ENCODE measurements at places on chromosomes 13 and 19. TPM values are rescaled to one million over a fixed set of nuclear protein-coding genes. Genes with fewer than 3 reads are reported as not detected.

DNA sequence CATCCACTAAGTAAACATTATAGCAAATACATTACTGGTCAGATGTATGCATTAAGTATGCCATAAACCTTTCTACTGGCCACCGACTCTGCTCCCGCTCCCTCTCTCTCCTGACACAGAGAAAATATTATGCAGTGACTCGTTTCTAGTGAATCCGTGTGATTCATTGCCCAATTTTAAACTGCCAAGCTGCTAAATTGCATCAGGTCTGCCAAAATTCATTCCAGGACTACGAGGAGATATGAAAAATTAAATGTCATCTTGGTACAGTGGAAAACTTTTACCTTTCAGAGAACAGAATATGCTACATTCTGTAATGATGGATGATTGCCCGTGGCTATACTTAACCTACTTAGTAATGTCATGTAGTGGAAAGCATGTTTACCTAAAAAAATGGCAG is 368.8 kb upstream of the TSHZ3 start:
- DNase-seq = no peak

Gene MAP4K1
- 0.56 TPM for total RNA-seq

Gene ZNF177
- total RNA-seq = 0.79 TPM

DNA sequence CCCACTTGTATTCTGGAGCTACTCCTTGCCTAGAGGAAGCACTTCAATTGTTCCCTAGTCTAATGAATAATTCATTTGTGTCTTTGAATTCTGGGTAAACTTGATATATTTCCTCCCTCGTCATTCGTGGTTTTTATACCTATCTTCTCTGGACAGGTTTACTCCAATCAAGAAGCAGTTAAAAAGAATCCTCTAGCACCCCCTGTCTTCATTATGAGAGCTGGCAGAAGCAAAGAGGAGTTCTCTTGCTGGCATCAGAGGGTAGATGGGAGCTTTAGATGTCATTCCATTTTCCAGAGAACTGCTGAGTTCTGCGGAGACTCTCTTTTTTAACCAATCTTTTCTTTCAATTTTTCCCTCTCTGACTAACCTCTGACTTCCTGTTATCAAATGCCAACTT is 627.7 kb downstream of the FGF9 start:
- no peak for DNase-seq

Gene GCDH
- 38.0 TPM for total RNA-seq

GRCh38 chr19:4559569-4559968 is at the start of gene SEMA6B:
SEMA6B (minus strand) TSS chr19:4559684; CDS start chr19:4558457, 1,227 bp downstream.
- no peak for DNase-seq

Gene GTF3A
- 159 TPM for total RNA-seq

GRCh38 chr19:29680447-29680846 is 15.2 kb downstream of the PLEKHF1 start:
- DNase-seq = no peak

GRCh38 chr19:50870417-50871089 is 2.7 kb upstream of the KLK2 start:
- no peak for DNase-seq

- DNase-seq = no peak
These were observed 238.9 kb downstream of the ITGBL1 start for GRCh38 chr13:101691341-101691860.

DNA sequence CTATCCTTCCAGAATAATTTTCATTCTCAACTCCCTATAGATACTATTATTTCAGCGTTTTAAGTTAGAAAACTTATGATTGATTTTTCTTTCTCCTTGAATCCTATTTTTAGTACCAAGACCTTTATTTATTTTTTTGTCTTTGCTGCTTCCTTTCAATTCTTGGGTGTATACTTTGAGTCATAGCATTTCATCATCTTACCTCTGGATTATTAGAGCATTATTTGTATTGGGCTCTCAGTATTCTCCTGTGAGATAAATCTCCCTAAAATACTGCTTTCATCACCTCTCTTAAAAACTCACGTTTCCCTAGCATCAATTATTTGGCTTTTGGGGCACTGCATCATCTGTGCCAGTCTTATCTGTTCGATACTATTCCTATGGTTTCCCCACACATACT is 222.8 kb downstream of the POSTN start:
- peak; percentile 18 for DNase-seq

Gene OR10H1
- not detected for total RNA-seq

Gene CRX
- not detected for total RNA-seq

DNA sequence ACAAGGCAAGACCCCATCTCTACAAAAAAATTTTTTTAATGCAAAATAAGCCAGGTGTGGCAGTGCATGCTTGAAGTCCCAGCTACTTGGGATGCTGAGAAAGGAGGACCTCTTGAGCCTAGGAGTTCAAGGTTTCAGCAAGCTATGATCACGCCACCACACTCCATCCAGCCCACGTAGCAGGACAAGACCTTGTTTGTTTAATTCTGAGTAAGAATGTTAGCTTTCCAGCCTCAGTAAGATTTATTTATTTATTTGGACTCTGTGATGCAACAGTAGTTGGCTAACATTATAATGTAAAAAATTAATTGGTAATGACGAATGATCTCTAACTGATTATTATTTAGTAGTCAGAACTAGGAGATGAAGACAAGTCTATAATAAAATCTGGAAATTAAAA is 23.3 kb downstream of the N4BP2L2 start:
- DNase-seq = no peak

DNA sequence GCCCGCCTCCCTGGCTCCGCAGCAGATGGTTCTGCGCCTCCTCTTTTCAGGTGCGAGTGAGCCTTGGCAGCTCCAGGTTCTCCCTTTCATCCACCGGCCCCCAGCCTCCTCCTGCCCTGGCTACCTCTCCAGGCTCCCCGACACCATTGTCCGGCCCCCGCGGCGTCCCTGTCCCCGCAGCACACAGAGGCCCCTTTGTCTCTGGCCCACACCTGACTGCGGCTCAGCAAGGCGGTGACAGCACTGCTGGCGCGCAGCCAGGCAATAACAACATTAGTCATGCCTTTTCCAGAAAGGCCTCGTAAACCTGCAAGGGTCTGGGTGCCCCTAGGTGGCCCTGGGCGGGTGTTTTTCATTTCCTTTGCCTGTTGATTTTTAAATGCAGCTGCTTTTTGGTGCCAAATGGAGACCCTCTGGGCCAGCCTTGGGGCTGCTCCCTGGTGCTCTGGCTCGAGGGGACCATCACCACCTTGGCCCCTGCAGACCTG is 73.2 kb upstream of the MEDAG start:
- DNase-seq = peak; percentile 89

Gene COL5A3
- 0.98 TPM for total RNA-seq

DNA sequence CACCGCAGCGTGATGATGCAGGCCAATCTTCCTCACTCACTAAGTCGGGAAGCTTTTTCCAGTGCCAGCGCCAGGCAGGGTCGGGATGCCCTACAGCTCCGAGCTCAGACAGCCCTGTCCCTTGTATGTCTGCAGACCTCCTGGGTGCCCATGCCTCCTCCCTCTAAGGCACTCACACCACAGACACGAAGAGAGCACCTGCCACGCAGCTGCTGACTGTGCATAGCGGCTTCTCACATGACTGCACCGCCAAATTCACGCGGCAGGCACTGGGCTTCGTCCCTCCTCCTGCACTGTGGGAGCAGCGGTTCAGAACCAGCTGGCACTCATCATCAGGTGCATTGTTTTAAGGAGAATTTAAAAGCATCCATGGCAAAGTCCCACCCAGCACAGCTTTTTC is 88.1 kb downstream of the SLC7A1 start:
- no peak for DNase-seq

Gene LHB
- not detected for total RNA-seq

DNA sequence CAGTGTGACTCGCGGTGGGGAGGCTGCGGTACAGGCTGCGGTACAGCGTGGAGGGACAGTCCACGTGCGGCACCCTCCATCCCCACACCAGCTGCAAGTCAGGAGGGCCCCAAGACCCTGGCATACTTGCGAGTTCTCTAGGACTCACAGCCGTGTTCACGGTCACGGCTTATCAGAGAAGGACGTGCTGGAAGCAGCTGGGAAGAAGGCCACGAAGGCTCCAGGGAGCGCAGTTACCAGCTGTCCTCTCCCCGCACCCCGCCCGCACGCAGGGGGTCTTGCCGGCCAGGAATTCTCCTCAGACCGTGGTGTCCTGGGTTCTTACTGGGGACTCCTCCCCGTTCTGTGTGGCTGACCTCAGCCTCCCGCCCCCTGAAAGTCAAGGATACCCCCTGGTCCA is 6.2 kb downstream of the ZNF444 start:
- no peak for DNase-seq

GRCh38 chr19:1591421-1592023 is 1.1 kb downstream of the MBD3 start:
- DNase-seq = no peak

GRCh38 chr19:29576761-29577648 is 29.1 kb upstream of the POP4 start:
- DNase-seq = peak; percentile 13
